Fibroblast of mammary gland (primary cell): ENCODE measurements at places on chromosomes 2 and 18.
A peak's percentile ranks its signal among the peaks of the same experiment; 100 is the strongest.

DNA sequence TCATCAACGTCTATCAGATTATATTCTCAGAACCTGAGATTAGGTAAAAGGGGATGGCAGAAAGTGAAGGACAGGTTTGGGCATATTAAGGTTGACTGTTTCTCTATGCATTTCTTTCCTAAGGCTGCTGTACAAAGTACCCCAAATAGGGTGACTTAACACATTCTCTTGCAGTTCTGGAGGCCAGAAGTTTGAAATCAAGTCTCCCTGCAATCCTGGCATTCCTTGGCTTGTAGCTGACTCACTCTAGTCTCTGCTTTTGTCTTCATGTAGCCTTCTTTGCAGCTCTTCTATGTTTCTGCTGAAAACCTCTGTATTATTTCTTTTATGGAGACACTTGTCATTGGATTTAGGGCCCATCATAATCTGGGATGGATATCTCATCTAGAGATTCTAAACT lies 364.3 kb downstream of the PLCL1 start:
- no peak for DNase-seq

DNA sequence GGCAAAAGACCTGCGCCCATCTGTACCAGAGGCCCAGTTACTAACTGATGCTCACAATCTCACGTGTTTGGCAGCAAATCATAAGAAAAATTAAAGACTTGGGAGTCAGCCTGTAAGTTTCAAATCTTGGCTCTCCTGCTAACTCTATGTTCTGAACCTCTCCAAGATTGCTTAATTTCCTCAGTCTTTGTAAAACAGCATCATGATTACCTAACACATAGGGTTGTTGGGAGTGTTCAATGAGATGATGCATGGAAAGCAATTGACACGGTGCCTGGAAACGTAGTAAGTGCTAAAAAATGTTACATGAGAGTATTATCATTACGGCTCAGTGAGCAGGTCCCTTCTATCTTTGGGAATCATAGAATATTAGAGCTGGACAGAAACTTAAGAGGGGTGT lies 497.6 kb upstream of the TCF4 start:
- peak; percentile 96 for DNase-seq

- DNase-seq: peak; percentile 30
Observed at GRCh38 chr18:69161383-69162028, 239.2 kb upstream of the DOK6 start.

- DNase-seq: no peak
Observed at GRCh38 chr18:79899609-79900445, 51.6 kb downstream of the SLC66A2 start.

DNA sequence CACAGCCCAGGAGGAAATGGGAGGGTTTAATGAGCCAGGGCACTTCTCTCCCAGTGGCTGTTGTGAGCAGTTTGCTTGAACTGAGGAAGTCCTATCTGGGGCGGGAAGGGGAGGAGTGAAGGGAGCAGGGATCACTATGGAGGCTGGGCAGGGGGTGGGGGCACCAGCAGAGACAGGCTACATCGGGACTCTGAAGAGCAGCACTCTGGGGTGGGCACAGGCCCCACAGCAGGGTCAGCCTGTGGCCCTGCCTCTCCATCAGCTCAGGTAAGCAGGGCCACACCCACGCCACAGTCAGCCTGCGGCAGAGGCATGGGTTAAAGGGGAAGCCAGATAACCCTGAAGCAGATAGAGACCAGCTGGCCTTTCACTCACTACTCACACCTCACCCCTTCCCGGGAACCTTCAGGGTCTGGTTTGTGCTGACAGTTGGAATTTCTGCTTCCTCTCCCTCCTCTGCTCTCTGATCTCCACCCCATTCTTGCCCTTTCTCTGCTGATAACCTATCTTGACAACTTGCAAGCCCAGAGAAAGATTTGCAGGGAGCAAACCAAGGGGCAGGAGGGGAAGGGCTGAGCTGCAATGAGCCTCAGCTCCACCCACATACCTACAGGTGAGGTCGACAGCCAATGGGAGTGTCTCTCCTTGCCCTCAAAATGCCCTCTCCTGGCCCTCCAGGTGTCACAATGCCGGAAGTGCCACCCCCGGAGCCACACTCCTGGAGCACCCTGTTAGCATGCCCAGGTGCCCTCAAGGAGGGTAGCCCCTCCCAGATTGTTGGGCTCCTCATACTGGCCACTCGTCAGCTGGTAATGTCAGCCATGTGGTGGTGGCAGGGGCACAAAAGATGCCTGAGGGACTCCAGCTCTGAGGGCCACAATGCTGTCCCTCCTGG lies 3.7 kb downstream of the SIGLEC15 start:
- DNase-seq: no peak

- peak; percentile 6 for DNase-seq
Observed at GRCh38 chr2:126370201-126370600, 285.8 kb upstream of the GYPC start.

DNA sequence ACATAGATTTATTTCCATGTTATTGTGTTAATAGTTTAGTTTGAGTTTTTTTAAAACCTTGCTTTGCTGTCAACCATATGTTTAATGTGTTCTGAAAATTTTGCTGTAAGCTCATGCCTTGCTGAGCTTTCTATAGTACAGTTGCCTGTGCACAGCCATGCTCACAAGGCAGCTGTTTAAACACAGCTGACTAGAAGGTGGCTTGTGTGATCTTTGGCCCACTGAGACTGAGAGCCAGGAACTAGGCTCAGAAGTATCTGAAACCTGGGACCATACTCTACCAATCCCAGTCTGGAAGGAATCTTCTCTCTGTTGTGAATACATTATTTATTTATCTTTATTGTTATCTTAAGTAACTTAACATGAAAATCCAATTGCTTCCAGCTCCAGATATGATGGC lies 350.5 kb downstream of the KIAA1328 start:
- no peak for DNase-seq

DNA sequence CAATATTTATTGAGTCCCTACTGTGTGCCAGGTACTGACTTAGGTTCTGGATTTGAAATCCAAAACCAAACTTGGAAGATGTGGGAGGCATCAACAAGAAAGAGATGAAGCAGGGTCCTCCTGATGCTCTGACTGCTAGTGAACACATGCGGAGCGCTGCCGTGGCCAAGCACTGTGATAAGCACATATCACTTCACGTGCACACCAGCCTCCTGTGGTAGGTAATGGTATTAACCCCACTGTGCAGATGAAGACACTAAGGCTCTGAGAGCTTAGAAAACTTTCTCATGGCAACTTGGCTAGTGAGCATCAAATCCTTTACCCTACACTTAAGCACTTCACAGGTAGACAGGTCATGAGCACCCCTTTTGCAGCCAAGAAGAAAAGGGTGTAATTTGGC lies 216.1 kb downstream of the HAUS1 start:
- DNase-seq: no peak

DNA sequence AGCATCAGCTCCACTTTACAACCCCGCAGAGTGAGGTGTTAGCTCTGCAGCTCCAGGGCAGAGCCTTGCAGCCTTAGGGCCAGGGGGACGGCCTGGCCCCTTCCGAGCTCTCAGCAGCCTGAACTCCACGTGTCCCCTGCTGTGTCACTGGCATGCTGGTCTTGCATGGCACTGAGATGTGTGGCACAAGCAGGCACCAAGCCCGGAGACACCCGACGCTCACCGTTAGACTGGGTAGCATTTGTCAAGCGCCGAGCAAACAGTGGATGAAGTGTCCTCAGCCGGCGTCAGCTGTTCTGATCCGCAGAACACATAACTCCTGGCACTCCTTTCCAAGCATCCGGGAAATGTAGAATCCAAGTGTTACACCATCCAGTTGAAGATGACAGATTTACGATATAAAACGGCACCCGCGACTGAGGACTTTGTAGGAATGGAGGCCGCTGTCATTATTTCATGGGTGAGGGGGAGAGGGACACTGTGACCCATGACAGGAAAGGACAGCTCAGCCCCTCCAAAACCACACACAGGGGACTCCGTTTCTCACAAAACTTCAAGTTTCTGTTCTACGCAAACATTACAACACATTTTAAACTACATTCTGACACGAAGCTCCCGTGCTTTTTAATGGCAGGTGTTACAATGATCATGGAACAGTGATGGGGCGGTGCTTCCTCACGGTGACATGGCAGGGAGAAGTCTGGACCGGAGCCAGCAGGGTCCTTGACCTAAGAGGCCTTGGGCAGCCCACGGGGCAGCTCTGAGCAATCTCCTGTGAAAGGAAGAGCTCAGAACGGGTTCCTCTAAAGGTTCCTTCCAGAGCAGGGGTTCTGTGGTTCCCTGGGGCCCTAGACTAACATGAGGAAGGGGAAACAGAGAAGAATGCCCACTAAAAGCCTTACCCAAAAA lies 89.4 kb downstream of the HDAC4 start:
- DNase-seq: peak; percentile 36

DNA sequence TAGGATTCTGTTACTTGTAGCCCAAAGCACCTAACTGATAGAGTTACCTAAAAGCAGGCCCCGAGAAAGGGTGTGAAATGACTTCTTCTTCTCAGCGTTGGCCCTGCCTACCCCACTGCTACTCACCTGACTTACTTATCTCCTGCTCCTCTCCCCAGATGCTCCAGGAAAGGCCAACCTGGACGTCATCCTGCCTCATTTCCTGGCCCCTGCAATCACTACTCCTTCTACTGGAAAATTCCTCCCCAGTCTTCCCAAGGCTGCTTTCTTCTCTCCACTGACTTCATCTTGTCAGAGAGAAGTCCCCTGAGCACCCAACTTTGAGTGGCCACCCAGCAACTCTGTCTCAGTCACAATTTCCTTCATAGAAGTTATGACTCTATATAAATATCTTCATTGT lies 63.4 kb upstream of the KLF7 start:
- no peak for DNase-seq

- peak; percentile 47 for DNase-seq
Observed at GRCh38 chr18:49788327-49788898, 24.9 kb downstream of the ACAA2 start.

DNA sequence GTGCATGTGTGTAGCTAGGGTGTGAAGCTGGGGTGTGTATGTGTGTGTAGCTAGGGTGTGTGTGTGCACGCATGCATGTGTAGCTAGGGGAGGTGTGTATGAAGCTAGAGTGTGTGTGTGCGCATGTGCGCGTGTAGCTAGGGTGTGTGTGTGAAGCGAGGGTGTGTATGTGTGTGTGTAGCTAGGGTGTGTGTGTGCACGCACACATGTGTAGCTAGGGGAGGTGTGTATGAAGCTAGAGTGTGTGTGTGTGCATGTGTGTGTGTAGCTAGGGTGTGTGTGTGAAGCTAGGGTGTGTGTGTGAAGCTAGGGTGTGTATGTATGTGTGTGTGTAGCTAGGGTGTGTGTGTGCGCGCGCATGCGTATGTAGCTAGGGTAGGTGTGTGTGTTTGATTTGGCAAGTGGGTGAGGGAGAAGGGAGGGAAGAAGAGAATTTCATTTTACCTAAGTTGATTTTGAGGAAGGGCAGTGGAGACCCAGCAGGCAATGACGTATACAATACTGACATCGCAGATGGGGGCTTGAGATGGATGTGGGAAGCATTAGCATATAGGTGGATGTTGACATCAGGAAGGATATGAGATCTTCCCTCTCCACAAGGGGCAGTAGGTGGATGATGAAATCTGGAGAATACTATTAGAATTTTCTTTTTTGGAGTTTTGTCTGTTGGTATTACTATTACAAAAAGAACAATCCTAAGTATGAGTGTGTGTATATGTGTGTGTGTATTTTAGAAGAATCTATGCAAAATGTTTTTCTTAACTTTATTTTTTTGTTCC lies 70.7 kb downstream of the PRELID3A start:
- no peak for DNase-seq

DNA sequence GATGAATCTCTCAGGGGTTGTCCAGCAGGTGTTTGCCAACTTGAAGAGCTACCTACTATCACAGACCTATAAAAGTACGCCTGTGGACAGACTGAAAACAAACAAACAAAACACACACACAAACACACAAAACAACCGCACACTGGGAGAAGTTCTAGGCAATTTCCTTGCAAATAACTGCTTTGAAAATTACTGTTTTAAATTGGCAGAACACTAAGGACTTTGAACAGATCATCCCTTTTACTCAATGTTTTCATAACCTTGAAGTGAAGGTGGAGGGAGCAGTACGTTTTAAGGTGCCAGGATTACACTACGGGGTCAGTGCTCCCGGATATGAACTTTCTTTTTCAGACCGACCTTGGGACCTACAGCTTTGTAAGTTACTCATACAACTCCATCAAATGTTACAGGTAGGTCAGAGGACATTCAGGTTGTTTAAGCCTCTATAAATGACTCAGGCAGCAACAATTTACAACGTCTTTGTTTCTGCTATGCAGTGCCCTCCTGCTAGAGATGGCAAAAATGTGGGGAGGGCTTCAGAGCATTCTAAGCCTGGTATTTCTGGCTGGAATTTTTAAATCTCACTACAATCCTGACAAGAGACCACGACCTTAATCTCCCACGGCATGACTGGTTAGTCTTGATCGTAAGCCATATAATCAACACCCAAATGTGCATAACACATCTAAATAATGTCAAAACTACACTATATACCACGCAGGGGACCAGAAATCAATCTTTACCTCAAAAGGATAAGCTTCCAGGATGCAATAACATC lies 1.4 kb upstream of the SLC20A1 start:
- no peak for DNase-seq

GRCh38 chr2:203880557-203881125 lies 13.1 kb downstream of the CTLA4 start:
- DNase-seq: no peak

DNA sequence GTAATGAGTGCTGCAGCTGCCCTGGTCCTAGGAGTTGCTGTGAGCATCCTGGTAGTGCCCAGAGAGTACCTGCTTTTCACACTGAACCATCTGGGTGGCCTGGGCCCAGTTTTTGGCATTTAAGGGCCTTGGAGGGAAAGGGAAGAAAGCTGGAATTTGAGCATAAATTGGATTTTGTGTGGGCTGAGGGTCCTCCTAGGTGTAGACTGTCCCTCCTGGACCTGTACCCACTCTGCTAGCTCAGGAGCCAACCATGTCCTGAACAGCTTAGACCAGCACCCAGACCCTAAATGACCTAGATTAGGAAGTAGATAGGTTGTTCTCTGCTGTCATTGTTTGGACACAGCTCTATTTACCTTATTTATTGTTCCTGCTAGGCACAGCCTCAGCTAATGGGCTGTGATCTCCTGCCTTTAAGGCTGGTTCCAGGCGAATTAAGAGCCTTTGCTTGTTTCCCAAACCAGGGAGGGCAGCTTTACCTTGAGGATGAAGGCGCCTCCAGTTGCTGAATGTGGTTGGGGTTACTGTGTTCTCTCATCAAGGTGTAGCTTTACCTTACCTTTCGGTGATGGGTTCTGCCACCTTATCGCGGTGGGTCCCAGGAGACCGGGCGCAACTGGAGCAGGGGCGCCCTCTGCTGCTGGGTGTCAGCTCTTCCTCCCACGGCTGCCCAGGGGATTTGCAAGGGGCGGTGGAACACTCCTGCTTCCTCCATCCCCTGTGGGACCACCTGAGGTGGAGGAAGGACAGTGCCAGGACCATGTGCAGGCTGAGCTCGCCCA lies 34.4 kb downstream of the ITGA6 start:
- DNase-seq: no peak

DNA sequence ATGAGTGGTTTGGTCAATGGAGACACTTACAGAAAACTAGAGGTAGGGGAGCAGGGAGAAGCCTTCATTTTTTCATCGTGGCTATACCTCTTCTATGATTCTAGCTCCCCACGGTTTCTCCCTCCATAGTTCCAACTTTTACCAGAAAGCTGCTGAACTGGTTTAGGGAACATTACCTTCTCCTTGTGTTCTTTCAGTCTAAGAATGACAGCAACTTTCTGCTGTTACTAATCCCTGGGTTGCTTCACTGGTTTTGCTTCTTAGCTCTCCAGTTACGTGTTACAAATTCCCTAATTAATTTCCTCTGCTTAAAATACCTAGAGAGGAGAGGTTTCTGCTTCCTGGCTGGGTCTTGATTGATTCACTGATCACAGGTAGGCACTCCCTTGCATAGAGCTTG lies 499.9 kb downstream of the SLC4A3 start:
- no peak for DNase-seq
